Activated CD4-positive, alpha-beta T cell treated with anti-CD3 and anti-CD28 coated beads, Interleukin-2, amount 50 U/mL, for 1 hour (primary cell): ENCODE measurements at places on chromosomes 7 and 10.

DNA sequence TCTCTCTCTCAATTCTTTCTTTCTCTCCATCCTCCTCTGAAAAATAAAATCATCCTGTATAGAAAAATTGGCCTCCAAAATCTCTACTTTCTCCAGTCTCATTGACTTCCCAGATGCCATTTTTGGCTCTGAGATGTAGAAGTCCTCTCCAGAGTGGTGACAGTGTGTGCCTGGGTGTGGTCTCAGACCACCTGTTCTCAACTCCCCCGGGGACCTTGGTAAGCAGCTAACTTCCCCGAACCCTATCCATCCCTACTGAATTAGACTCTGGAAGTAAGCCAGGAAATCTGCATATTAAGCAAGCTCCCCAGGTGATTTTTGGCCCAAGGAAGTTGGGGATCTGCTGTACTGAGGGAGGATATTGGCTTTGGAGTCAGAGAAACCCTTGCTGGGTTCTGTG is 120.5 kb downstream of the WDR11 start:
- DNase-seq, result no peak

GRCh38 chr7:1624999-1625927 is 44.8 kb upstream of the ELFN1 start:
- DNase-seq, result no peak

- no peak for DNase-seq
Observed at GRCh38 chr10:13327534-13327933, 20.6 kb downstream of the SEPHS1 start.

DNA sequence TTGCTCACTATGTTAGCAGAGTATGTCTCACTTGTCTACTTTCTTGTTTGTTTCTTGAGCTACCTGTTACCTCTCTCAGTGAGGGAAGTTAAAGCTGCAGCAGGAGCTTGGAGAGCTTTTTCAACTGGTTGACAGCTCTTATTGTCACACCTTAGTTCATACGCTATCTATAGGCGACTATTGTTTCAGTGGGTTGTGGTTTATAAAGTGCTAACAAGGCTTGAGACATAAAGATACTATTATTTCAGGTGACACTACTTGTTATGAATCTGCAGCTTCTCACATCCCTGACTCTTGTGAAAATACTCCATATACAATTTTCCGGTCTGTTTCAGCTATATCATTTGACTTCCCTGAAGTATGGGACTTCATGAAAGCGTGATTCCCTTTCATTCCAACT is 167.4 kb downstream of the CSTF2T start:
- no peak for DNase-seq
